Epithelial cell of esophagus (primary cell): ENCODE measurements at places on chromosomes 7 and 10.

- peak; percentile 89 for DNase-seq
Observed at GRCh38 chr10:96850825-96851224, 18.7 kb downstream of the LCOR start.

- DNase-seq, result no peak
Observed at GRCh38 chr7:47149971-47150370, 431.9 kb downstream of the TNS3 start.

DNA sequence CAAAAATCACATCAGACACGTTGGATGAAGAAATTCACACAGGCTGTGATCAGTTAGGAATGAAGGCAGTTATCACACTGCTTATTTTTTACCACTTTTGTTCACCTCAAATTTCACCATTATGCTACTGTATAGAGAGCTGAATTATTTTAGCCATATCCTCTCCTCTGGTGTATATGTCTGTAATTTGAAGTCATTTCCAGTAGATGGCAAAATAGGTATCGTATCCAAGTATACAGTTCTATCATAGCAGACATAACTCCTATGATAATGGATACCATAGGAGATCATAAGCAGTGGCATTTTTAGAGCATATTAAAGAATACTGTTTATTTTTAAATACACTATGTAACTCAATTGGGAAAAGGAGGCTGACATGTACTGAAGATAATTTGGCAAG, 909.7 kb downstream of the DNAJB9 start:
- peak; percentile 0 for DNase-seq

DNA sequence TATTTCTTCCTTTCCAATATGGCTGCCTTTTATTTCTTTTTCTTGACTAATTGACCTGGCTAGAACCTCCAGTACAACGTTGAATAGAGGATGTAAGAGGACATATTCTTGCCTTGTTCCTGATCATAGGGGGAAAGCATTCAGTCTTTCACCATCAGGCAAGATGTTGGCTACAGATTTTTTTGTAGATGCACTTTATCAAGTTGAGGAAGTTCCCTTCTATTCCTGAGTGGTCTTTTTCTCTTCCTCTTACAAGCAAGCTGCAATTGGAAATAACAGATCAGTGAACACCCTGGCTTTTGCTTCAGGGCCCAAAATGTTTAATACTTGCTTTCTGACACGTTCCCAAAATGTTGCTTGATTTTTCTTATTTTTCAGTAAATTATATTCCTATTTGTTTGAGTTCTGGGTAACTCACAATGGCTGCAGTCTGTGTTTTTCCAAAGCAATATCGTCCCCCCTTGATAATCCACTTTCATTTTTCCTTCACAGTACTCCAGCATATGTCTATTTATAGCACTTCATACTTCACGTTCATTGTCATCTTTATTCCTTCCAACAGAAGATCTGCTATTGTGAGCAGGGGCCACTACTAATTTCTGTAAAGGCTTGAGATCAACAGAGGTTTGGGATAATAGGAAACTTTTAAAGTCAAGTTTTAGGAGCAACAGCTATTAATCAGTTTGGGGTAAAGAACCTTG, 11.7 kb downstream of the CPEB3 start:
- no peak for DNase-seq

- peak; percentile 37 for DNase-seq
Observed at GRCh38 chr7:28613262-28613661, 200.9 kb downstream of the CREB5 start.
